ENCODE measurements at places on chromosomes 4 and X.

GRCh38 chr4:23754688-23755087 lies 135.2 kb downstream of the PPARGC1A start:
- no peak for DNase-seq

DNA sequence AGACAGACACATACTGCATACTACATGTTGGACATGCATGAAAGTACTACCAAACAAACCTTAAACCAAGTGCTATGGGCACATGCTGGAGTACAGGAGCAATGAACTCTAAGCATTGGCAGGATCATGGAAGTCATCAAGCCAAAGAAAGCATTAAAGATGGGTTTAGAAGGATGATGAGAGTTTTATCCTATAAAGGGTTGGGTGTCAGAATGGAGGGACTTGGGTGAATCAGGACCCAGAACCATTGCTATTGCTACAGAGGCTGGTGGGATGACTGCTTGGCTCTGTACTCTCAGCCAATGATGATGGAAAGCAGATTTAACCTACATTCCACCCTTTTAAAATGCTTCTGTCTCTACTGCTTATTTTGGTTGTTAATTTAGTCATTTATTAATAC lies 233.9 kb upstream of the EDA2R start:
- DNase-seq = no peak

- peak; percentile 3 for DNase-seq
Observed at GRCh38 chrX:73850124-73851013, 287.4 kb downstream of the CHIC1 start.

GRCh38 chrX:42615161-42615563 lies 162.8 kb downstream of the PPP1R2C start:
- no peak for DNase-seq

DNA sequence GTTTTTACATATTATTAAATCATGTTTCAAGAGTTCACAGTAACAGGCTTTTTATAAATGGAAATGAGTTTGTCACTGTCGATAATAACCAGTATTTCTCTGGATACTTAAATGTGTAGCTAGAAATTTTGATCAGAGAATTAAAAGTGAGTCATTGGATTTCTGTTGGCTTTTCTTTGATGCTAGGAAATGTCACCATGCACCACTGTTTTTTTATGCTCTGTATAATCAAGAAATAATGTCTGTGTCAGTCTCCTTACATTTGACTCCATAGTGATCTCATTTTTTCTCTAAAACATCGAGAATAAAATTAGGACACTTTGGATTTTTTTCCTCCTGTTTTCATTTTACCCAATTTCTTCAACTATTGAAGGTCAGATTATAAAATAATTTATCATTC lies 234.2 kb downstream of the RAPGEF2 start:
- DNase-seq = no peak

DNA sequence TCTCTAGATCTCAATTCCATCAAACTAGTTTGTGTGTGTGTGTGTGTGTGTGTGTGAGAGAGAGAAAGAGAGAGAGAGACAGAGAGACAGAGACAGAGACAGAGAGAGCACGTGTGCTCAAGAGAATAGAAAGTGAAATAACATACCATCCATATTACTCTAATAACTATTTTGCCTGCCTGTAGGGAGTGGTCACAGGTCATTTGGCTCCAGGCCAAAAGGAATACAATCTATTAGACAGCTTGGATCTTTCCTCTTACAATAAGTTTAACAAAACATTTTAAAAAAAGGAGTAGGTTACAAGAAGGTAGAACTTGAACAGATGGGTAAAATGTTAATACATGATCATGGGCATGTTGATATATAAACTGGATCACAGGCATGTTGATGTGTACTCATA lies 76.2 kb downstream of the COL4A6 start:
- no peak for DNase-seq

Data from left lung (tissue), 14 donors.